ENCODE measurements at places on chromosomes 2 and 18. TPM values are rescaled to one million over a fixed set of nuclear protein-coding genes. Genes with fewer than 3 reads are reported as not detected.

Gene SLC4A5
- 5.3 TPM for total RNA-seq

Gene UGT1A8
- total RNA-seq = not detected

Gene UGT1A10
- total RNA-seq = 0.14 TPM

Gene NIFK
- total RNA-seq = 58.2 TPM

Gene GAD1
- total RNA-seq = 12.9 TPM

Gene SERPINB2
- total RNA-seq = not detected

Gene UNC80
- not detected for total RNA-seq

Gene STK11IP
- 16.0 TPM for total RNA-seq

Gene MBOAT2
- total RNA-seq = 26.5 TPM

Gene CD302
- total RNA-seq = 19.8 TPM

Gene IL36RN
- total RNA-seq = 1.1 TPM

Gene ATP8B1
- total RNA-seq = 5.3 TPM

Gene TRIM43
- 0.31 TPM for total RNA-seq

Gene IKZF2
- total RNA-seq = 1.7 TPM
